ENCODE measurements at places on chromosomes 7 and 10.

- DNase-seq: no peak
Observed at GRCh38 chr10:75450075-75450445, 18.6 kb downstream of the LRMDA start.

DNA sequence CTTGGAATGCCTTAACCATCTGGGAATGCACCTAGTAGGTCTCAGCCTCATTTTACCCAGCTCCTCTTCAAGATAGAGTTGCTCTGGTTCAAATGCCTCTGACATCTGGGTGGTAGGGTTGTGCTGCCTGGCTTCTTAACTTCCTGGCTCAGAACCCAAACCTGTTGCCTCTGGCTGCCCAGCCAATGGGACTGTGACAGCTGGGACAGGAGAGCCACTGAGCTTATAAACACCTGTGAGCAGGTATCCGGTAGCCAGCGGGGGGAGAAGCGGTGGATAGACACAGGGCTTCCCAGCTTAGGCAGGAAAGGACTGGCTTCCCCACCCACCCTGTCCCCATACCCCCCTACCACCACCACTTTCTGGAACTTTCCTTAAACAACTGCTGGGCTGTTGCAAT is 115.8 kb upstream of the CARD11 start:
- DNase-seq: no peak

- no peak for DNase-seq
Observed at GRCh38 chr7:37405603-37406122, 43.0 kb downstream of the ELMO1 start.

- DNase-seq: peak; percentile 41
Observed at GRCh38 chr7:44073664-44074348, 8.4 kb upstream of the PGAM2 start.

GRCh38 chr10:20855398-20856038 is 41.6 kb downstream of the NEBL start:
- no peak for DNase-seq

- no peak for DNase-seq
Observed at GRCh38 chr10:33706746-33707145, 372.3 kb upstream of the NRP1 start.

DNA sequence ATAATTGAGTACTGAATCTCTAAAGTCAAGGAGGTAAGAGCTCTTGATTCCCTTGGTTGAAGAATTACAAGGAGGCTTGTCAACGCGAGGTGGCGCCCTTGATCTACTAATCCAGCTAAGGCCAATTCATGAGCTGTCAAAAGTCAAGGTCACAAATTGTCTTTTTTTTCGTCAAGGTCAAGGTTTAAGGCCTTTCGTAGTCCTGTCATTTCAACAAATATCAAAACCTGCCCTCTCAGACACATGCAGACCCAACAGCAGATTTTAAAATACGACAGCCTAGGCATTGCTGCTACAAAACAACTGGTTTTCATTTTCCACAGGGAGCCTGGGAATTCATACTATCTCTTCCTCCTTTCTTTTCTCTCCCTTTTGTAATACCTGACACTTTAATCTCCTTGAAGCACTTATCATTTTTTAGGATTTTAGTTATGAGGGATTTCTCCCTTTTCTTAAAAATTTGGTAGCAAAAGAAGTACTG is 3.6 kb downstream of the HOXA13 start:
- DNase-seq: peak; percentile 78

DNA sequence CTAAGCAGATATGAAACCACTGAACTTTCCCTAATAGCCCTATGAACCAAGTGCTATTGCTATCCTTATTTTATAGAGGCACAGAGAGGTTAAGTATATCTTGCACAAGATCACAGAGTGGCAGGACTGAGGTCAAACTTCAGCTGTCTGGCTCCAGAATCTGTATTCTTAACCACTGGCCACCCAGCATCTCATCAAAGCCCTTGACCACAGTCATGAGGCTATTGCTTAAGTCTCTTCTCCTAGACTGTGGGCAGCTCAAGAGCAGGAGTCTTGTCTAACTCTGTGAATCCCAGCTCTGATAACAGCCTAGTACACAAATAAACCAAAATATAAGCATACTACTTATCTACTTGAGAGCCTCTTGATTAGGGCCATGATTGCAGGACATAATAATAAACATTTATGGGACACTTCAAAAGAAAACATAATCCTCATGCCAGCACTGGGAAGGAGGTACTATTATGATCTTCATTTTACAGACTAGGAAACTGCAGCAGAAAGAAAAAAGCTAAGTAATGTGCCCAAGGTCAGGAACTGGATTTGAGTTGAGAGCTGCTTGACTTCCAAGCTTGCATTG is 22.4 kb upstream of the SMC3 start:
- DNase-seq: no peak

Data from activated CD4-positive, alpha-beta T cell treated with anti-CD3 and anti-CD28 coated beads, Interleukin-2, Interleukin-4, amounts not matched to agents 100 ng/mL and 50 ng/mL, durations not matched to agents 16 hours and 8 hours (primary cell).